Left ventricle myocardium inferior (tissue), 1 donor: ENCODE measurements at places on chromosomes 3 and 15. TPM values are rescaled to one million over a fixed set of nuclear protein-coding genes. Genes with fewer than 3 reads are reported as not detected.

The GREM1 gene
- total RNA-seq: 0.49 TPM

The AADACL2 gene
- not detected for total RNA-seq

The BNC1 gene
- 0.11 TPM for total RNA-seq

The PSMD2 gene
- total RNA-seq: 213 TPM

The CYP1A1 gene
- 0.41 TPM for total RNA-seq

The TMEM108 gene
- 2.4 TPM for total RNA-seq

DNA sequence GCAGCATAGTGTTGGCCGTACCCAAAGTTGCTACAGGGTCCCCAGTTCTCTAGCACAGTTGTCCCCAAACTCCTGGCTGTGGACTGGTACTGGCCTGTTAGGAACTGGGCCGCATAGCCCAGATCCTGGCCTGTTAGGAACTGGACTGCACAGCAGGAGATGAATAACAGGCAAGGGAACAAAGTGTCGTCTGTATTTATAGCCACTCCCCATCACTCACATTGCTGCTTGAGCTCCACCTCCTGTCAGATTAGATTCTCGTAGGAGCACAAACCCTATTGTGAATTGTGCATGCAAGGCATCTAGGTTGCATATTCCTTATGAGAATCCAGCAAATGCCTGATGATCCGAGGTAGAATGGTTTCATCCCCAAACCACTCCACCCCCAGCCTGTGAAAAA is 604.0 kb upstream of the LMCD1 start:
- DNase-seq: no peak

- DNase-seq: no peak
These were observed 72.5 kb downstream of the OPA1 start for GRCh38 chr3:193665370-193665989.

DNA sequence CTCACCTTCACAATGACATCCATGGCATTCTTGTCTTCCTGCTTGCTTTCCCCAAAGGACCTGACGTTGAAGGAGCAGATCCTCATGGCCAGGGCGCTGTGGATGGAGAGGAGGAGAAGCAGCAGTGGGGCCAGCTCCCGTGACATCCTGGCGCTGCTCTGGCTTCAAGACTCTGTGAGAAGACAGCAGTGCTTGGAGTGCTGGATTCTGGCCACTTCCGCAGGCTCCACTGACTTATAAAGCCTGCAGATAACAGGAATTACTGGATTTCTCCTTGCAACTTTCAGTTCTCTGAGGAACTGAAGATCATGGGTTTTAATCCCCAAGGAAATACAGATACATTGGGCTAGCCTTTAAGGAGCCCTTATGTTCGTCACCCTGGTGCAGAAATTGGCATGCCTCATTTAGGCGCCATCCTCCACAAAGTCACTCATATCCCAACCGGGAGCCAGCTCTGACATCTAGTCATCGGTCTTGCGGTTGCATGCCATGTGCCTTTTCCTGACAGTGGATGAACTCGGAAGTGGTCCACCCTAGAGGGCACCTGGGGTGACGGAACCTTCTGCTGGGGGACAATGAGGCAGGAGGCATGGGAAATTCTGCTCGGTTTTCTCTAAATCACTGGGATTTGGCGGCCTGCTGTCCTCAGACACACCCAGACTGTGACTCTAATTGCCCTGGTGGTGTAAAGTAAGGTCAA is at the start of gene DNASE1L3:
Gene DNASE1L3, minus strand, starts transcription at position 212 of the 700 bp plus-strand sequence. Its CDS starts 66 bp downstream, at position 146.
- no peak for DNase-seq

DNA sequence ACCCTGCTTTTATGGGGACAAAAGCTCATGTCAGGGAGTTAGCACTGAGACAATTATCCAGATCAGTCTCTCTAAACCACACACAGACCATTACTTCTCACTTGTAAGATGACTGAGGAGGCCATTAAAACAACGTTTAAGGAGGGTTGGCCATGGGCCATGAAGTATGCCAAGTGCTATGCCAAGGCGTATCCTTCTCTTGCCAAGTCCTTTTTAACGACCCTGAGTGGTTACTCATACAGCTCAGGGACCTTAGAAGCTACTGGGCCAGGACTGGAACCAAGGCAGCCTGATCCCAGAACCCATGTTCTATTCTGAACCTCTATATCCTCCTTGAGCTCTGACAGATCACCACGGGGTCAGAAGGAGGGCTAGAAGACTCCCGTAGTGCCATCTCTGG is 50.0 kb downstream of the NMNAT3 start:
- no peak for DNase-seq

- no peak for DNase-seq
These were observed 201.1 kb downstream of the TLE3 start for GRCh38 chr15:69896606-69897005.

DNA sequence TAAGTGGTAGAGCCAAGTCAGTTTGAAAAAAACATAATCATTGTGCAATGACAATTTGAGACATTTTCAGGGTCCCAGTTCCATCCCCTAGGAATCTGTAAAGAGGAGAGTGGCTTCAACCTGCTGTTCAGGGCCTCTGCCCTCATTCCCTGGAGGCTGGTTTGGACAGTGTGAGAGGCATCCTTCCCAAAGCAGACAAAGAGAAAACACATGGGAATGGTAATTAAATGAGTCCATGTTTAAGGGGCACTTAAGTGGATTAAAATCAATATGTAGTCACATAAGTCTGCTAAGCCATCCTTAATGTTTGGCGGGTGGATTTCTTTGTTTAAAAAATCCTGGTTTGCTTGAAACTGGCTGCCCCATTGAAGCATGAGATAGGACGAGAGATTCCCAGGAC is 146.3 kb upstream of the CTDSPL start:
- no peak for DNase-seq

- DNase-seq: peak; percentile 48
These were observed 47.7 kb downstream of the CYP11A1 start for GRCh38 chr15:74319596-74320351.

- no peak for DNase-seq
These were observed 107.5 kb upstream of the SKOR1 start for GRCh38 chr15:67717776-67718175.
